RKO (cell line): ENCODE measurements at places on chromosomes 1 and 21.

GRCh38 chr1:192506741-192507155 lies 68.8 kb upstream of the RGS1 start:
- DNase-seq = peak; percentile 8

- DNase-seq = peak; percentile 77
Measured at GRCh38 chr1:150976879-150977694, 2.5 kb upstream of the CERS2 start.

GRCh38 chr1:234476172-234476571 lies 2.8 kb downstream of the TARBP1 start:
- DNase-seq = no peak

DNA sequence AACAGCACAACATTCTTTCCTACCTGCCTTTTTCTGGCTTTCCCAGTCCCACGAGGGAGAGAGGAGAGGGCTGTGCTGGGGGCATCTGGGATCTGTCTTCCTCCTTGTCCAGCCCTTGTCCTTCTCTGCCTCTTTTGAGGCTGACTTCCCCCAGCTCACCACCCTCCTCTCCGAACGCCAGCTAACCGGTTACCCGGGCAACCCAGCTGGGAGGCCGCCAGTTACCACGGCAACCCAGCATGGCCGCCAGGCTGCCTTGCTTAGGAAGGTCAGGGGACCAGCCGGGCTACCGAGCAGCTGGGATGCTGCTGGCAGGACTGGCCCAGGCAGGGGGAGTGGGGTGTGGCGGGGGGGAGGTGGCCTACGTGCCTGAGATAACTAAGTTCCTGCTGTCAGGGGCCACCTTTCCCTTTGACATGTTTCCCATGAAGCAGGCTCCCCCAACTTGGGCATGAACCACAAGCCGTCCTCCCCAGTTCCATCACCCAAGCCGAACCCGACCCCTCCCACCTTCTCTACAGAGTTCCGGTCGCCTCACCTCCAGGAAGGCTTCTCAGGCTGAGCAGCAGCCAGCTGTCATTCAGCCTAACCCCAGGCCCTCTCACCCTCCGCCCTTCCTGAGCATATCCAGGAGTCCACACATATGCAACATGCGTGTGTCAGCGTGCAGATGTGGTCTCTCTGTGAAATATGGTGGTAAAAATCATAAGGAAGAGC lies 8.7 kb downstream of the PLEKHA6 start:
- DNase-seq = no peak

DNA sequence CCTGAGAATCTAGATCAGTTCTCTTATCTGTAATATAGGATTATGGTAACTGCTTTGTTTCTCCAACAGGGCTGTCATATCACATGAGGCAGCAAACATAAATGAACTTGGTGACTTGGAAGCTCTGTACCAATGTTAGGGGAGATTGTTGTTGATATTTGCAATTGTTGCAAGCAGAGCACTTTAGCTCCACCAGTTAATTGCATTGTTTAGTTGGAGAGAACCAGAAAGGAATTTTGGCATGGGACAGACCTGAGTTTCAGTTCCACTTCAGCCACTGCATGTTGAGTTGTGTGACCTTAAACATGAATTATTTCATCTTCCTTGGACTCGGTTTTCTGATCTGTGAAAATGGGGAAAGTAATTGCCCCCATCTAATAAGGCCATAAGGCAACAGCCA lies 142.3 kb upstream of the JUN start:
- no peak for DNase-seq

DNA sequence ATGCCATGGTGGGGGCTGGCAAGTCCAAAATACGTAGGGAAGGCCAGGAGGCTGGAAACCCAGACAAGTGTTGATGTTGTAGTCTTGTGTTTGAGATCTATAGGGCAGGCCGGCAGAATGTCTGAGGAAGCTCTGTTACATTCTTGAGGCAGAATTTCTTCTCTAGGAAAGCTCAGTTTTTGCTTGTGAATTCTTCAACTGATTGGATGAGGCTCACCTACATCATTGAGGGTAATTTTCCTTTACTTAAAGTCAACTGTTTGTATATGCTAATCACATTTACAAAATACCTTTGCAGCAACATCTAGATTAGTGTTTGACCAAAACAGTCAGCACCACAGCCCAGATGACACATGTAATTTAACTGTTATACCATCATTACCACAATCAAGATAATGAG lies 37.0 kb downstream of the PATJ start:
- no peak for DNase-seq

DNA sequence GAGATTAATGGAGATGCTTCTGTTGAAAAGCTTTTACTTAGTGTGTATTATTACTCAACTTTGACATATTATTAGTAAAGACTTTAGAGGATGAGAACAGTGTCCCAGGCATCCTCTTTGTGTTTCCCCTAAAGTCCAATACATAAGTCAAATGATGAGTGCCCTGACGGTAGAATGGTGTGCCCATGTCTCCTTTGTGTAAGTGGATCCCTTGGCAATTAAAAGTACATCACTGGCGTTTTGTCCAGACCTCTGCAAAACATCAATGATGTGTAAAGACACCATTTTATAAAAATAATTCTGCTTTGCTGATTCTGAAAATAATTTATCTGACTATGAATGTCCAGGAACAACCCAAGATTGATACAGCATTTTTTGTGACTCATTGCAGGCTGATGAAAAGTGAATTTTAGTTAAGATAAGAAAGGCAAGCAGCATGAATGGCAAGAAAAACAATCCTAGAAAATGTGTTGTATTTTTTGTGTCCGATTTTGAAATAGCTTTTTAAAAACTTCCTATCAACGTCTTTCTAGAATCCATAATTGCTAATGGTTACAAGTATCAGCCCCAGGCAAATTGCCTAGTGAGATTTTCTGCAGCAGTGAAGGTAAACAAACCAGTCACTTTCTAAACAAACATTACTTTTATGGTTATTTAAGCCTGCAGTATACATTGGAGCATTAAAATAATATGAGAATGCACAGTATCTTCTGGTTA lies 251.5 kb downstream of the PTPRC start:
- no peak for DNase-seq
